WTC11 (cell line): ENCODE measurements at places on chromosomes 5 and 9.

DNA sequence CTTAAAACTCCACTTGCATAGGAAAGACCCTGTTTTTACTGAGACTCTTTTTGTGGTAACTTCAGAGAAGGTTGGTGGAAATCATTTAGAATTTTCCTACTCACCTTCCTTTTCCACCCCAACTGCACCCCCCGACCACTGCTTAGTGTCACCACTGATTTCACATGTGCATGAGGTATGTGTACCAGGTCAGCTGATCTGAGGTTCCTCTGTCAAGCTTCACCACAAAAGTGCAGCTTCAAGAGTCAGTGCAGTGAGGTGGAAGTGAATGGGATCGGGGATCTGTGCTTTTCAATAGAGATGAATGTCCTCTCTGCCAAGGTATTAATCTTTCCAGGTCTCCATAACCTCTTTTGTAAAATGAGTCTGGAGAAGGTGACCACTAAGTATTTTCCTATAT, 260.5 kb upstream of the WWC1 start:
- no peak for DNase-seq

DNA sequence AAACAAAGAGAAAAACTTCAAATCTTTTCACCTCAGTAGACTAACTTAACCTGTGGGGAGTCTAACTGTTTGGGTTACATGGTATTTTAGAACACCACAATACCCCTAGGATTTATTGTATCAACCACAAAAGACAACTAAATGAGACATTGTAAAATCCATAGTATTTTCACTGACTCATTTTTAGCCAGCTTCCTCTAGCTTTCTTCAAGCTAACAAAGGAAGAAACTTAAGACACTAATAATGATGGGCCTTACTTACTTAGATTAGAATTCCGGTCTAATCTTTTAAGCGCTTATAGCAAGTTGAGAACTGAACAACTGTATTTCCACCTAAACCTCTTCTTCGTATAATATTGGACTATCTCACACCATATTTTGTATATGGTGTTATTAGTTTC, 529.3 kb downstream of the DMRTA1 start:
- DNase-seq: no peak

DNA sequence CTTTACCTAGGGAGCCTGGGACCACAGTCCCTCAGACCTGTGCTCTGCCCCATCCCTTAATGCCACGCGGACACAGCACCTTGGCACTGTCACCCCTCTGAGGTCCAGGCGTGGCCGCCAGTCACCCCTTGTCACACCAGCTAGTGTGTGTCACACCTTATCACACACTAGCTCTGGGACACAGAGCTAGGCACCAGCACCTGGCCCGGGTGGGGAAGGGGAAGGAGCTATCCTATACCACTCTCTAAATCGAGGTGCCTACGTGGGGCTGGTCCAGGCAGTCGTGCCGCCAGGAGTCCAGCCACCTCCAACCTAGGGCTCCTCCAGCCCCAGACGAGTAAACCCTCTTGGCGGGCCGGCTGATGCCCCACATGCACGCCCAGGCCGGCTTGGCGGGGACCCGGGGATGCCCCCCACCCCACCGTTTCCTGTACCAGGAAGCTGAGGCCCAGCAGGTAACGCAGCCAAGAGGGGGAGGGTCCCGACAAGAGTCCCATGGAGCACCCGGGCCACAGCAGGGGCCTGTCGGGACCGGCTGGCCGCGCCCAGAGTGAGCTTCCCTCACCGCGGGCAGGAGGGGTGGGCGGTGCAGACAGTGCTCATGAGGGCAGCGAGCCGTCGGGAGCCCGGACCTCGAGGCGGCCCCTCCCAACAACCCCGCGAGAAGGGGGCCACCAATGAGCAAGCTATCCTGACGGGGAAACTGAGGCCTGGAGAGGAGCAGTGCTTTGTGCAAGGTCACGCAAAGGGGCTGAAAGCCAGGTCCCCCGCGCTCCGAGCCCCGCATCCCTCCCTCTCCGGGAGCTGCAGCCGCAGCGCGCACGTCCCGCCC, 550 bp downstream of the CORO2A start:
- peak; percentile 45 for DNase-seq

GRCh38 chr5:14744296-14745187, 80.0 kb downstream of the OTULIN start:
- DNase-seq: no peak

DNA sequence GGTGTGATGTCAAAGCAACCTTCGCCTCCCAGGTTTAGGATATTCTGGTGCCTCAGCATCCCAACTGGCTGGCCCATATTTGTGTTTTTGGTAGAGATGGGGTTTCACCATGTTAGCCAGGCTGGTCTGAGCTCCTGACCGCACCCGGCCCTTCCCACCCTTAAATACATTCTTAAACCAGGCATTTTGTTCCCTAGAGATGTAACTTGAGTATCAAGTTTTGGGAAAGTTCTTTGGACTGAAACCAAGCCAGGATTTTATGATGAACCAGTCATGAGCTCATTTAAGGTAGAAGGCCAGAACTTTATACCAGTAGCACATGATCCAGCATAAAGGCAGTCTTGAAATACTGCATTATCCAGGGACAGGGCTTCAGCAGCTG, 3.5 kb downstream of the RPL7A start:
- DNase-seq: no peak

DNA sequence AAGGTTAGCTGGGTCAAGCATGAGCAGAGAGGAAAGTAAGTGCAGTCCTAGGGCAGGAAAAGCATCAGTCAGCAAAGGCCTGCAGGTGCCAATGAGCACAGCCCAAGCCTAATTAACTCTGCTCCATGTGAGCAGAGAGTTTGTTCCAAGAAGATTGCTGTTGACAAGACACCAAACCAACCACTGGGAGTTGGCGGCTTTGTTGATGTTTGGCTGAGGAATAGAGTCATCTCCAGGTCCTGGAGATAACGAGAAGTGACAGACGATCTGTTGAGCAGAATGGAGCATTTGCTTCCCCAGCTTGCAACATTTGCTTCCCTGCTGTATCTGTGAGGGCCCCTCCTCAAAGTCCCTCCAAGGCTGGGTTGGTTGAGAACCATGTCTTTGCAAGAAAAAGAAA, 68.2 kb downstream of the FAM114A2 start:
- no peak for DNase-seq

DNA sequence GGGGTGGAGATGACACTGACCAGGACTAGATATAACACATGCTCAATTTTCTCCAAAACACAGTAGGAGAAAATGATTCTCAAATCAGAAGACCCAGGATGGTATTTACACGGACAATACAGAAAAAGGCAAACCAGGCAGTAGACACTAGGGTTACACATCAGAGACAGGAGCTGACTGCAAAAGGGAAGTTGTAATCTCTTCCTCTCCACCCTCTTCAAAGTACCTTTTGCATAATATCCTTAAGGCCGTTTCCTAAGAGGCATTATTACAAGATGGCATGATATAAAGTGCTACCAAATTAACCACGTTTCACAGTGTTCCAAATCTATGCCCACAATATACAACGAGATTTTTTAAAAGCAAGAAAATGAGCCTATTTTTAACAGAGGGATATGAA, 39.2 kb downstream of the YIPF5 start:
- no peak for DNase-seq

DNA sequence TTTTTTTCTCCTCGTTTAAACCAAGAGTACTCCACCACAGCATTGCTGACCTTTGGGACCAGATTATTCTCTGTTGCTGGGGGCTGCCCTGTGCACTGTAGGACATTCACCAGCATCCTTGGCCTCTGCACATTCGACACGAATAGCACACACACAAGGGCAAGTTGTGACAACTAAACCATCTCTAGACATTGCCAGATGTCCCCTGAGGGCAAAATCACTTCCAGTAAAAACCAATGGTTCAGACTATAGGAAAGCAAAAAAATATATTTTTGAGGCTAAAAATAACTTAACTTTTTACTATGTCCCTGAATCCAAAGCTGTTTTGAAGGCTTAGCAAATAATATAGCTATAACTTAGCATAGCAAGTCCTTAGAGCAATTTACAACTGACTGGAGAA, 65.9 kb downstream of the SEMA5A start:
- no peak for DNase-seq

GRCh38 chr9:71824257-71824656, 55.9 kb upstream of the CEMIP2 start:
- DNase-seq: no peak

- no peak for DNase-seq
Observed at GRCh38 chr5:23318166-23318565, 189.2 kb upstream of the PRDM9 start.

DNA sequence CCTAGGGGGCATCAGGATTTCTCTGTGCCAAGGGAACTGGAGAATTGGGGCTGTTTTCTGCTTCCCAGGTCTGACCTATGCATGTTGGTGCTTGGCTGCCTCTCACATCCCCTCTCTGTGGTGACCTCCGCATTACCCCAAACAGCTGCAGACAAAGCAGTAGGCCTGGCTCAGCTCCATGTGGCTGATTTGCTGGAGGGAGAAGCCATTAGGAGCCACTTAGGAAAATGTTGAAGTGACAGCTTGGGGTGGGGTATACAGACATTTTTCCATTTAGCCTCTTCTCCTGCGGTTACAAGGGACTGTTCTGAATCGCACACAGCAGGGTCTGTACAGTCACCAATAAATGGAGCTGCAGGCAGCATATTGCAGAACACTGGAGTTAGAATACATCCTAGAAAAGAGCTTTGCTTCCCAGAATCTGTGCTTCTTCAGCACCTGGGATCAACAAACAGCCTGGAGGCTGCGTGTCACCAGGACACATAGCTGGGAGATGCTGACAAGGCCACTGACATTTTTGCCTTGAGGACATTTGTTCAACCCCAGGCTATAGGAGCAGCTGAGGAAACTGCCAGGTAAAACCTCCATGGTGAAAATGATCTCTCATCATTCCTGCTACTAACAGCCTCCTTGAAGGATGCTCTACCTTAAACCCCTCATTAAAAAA, 335.3 kb downstream of the DIRAS2 start:
- no peak for DNase-seq
